CD4-positive, alpha-beta T cell treated with Interferon gamma for 1 hour (primary cell): ENCODE measurements at places on chromosomes 5 and 9.

GRCh38 chr9:113570106-113570505 lies 106.6 kb downstream of the RGS3 start:
- DNase-seq = no peak

GRCh38 chr5:138241688-138242571 lies 28.8 kb upstream of the CDC23 start:
- no peak for DNase-seq

GRCh38 chr5:73815631-73816030 lies 189.6 kb downstream of the ARHGEF28 start:
- DNase-seq = no peak

DNA sequence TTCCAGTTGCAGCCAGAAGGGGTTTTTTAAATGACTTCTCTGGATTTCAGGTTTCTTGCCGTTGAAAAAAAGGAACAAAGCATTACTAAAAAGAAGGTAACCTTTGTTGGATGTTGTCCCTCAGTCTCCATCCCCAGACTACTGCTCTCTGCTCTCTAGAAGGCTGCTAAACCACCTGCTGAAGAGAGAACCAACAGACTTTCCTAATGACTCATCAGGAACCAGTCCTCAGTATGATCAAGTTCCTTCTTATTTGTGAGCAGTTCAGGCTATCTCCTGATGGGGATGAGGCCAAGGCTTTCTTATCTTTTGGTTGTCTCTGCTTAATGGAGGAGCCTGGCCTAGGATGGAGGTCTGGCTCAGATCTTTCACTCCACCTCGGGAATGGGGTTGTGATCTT lies 4.1 kb downstream of the KIF4B start:
- no peak for DNase-seq

GRCh38 chr9:92482329-92482728 lies at the start of gene ASPN:
Gene ASPN, minus strand, starts transcription at chr9:92482506.
- no peak for DNase-seq

DNA sequence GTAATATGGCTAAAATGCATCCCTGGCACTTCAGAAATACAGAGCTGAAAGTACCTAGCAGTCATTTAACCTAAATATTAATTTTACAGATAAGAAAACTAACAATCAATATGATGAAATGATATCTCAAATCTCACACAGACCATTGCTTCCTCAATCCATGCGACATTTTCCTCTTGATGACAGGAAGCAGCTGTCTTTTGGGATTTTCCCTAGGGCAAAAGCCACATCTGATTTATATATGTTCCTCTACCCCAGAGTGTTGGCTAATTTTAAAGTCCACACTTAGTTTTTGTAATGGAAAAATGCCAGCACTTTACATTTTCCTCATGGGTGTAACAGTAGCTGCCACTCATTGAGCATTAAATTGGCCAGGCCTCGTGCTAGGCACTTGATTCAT lies 47.7 kb upstream of the ITGA1 start:
- no peak for DNase-seq
